ENCODE measurements at places on chromosomes 2 and 18.
A peak's percentile ranks its signal among the peaks of the same experiment; 100 is the strongest.

DNA sequence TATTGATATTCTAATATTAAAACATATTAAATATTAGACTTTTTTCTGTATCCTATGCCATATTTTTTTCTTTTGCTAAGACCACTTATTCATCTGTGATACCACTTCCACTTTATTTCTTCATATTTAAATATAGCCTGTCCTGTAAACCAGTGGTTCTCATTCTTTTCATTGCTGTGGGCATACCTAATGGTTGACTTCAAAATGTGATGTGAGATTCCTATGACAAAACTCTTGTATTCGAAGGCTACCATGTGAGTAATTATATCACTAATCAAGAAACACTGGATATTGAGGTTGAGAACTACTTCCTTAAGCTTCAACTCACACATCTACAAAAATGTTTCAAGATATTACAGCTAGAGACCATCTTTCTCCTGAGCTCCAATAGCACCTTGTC lies 3.6 kb downstream of the SCRN3 start:
- DNase-seq: no peak

GRCh38 chr2:183474912-183475695 lies 350.9 kb downstream of the NUP35 start:
- no peak for DNase-seq

DNA sequence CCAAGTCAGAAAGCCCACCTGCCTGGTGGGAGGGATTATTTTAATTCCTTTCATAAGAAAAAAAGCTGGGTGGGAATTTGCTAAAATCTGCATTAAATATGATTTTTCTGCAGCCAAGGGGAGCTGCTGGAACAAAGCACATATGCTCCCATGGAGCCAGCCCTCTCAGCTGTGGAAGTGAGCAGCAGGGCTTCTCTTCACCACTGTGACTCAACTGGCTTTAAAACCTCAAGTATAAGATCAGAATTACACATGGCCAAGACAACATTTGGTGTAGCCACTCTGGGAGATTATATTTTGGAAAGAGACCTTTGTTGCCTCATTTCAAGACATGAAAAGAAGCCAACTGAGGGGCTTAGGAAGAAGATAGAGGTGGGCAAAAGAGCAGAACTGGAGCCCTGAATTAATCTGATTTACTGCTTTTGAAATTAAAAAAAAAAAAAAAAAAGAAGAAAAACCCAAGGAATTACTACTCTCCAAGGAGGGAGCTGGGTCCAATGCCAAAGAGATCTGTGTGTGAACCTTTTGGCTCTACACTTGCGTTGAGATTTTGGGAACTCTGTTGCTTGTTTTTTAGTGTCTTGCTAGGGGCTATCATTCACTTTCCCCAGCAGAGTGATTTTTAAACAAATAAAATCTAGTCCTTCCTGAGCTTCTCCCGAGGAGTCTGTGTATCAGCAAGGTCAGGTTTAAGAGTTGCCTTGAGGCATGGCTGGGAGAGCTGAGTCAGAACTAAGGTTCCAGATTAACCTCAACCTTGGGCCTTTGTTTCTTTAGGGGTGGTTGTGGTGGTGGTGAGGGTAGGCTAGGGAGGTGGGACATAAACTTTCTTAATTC lies 6.0 kb downstream of the LHCGR start:
- DNase-seq: no peak

- no peak for DNase-seq
Measured at GRCh38 chr2:67256892-67257291, 140.2 kb upstream of the ETAA1 start.

- no peak for DNase-seq
Measured at GRCh38 chr2:95122197-95122551, 566 bp upstream of the MRPS5 start.

DNA sequence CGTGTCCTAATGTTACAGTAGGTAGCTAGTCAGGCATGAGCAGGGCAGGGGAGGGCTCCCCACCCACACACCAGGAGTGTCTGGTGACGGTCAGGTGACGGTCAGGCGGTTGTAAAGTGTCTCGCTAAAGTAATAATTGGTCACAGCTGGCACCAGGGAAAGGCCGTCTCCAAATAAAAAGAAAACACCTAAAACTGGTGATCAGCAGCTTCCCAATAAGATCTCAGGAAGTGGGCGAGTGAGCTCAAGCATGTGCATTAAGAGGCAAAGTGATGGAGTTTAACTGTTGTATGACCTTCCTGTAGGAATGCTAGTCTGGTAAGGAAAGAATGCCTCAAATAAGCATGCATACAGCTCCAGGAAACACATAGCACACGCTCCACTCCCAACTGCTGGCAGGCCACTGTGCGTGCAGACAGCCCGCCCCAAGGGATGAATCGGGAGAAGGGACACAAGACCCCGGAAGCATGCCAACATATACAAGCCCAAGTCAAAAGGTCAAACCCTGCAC lies 177.1 kb downstream of the RNF144A start:
- DNase-seq: no peak

DNA sequence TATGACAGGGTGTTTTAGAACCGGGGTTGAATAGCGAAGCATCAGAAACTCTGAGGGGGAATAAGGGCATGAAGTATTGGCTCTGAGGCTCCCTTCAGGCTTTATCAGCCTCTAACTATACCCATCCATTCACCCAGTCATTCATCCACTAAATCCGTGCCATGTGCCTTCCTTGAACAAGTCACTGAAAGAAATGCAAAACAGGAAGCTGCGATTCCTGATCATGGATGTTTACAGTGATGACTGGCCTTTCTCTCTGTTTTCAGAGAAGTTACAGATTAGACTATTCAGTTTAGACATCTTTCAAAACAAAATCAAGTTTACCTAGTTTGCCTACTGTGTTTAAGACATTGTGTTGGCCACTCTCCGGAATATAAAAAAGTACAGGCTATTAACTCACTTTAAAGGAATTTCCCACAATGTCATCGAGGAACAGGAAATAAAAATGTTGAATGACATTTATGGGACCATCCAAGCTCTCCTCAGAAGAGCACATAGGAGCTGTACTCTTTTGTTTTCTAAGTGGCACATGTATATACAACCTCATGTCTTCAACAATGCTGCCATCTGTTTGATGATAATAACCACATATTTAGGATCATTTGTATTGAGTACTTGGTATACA lies 43.8 kb upstream of the SLC14A1 start:
- no peak for DNase-seq

DNA sequence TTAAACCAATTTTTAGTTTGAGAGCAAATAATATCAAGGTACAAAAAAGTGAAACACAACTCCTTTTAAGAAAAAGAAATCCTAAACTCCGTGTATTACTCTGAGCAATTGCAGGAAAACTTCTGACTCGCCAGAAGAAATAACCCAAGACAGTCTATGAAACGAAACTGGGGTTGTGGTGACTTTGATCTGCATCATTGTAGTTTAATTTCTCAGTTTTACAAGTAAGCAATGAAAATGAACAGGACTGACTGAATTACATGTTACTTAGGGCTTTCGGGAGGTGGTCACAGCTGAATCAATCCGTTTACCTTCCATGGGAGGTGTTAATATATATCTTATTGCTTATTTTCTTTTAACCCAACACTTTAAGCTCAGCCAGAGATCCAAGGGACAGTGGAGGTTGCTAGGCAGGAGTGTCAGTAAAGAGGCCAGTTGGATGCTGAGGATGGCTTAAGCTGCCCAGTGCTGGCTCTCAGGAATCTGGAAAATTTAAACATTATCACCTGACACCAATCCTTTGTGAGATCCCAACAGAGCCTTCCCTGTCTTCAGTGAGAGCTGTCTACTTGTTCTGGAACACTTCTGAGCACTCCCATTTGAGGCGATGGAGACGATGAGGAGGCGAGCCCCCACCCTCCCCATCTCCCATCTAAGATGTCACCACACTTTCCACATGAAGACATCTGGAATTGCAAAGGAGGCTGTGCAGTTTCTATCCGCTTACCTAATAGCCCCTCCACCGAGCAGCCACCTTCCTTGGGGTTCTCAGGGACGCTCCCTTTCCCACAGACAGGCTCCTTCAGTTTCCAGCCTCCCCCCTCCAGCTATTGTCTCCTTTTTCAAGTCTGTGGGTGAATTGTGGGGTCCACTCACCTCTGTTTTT lies 3.6 kb upstream of the RAB31 start:
- DNase-seq: no peak

GRCh38 chr2:96320326-96320725 lies 4.8 kb upstream of the ITPRIPL1 start:
- DNase-seq: no peak

GRCh38 chr2:233184669-233185068 lies 66.8 kb upstream of the ATG16L1 start:
- no peak for DNase-seq

DNA sequence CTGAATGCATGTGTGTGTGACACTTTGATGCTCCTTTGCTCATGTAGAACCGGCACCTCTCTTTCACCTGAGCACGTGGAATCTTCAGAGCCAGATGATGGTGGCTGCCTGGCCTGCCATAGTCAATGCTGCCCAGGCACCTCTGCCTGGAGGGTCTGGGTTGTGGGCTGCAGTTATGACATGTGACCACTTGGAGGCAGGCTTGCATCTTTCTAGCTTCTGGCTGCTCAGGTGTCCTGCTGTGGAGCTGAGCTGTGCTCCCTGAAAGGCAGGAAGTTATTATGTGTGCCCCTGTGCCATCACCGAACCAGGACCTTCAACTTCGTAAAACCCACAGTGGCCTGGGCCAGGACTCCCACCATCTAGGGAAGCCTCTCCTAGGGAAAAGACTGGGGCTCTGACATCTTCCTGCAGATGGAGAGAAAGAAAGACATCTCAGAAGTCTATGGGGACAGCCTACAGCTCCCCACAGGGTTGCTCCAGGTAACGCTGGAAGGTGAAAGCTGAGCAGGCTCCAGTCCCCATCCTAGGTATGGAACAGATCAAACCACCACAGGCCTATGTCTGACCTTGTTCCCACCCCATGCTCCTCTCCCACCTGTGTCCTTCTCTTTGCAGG lies 30.2 kb downstream of the PSD4 start:
- peak; percentile 80 for DNase-seq

DNA sequence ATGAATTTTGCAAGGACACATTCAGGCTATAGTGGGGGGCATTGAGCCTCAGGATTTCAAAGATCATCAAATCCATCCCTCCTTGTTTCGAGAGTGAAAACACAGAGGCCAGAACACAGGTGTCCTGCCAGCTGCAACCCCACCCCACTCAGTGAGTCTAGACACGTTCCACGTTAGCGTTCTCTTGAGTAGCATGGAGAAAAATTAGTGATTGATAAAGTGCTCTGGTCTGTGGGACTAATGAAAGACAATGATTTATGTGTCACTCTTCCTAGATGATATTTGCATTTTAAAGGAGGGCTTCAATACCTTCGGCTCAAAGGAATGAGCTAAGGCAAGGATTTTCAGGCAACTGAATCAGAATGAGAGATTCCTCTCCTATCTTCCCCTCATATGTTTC lies 43.8 kb downstream of the SLC4A3 start:
- no peak for DNase-seq
